ENCODE measurements at places on chromosomes 7 and 10.
A peak's percentile ranks its signal among the peaks of the same experiment; 100 is the strongest.

DNA sequence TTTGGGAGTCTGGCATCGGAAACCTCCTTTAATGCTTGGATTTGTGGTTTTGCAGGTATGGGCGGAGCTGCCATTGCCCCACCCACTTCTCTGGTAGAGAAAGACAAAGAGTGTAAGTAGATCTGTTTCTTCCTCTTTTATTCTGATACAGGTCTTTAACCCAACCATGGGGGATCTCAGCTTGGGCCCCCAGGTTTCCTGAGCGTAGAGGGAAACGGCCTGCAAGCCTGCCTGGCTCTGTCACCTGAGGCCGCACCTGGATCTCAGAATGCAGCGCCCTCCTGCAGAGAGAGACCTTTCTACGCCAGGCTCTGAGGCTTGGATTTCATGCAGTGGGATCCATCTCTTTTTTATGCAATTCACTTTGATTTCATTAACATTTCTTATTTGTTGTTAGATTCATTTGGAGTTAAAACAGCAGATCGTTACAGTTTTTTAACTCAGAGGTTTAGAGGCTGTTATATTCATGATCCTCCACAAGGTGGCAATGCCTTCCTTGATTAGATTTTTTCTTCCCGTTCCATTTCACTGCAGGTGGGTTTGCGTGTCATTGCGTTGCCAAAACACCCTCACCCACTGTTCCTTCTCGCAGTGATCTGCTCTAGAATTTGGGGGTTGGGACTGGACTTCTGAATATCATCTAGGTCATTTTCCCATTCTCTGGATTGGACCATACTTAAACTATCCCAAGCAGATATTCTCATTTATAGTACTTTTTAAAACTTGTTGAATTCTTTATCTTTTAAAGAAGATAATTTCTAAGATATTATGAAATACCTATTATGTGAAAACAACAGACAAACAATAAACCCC lies 20.0 kb downstream of the RBM17 start:
- no peak for DNase-seq

DNA sequence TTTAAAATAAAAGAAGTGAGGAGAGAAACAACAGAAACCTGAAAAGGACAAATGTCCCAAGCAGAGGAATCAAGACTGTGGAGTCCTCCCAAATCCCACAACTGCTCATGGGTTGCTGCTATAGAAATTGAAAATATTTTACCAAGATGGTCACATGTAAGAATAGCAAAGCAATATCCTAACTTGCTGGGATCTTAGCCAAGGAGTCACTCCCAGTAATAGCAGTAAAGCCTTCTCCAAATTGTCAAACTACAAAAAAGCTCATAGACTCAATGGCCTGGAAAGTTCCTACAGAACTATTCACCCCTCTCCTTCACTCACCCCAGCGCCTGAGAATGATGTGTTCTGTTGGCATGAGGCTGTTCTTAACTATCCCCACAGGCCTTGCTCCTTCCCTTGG lies 186.5 kb downstream of the ELMO1 start:
- no peak for DNase-seq

- DNase-seq, result no peak
Measured at GRCh38 chr10:73771722-73772280, 10.0 kb upstream of the CHCHD1 start.

DNA sequence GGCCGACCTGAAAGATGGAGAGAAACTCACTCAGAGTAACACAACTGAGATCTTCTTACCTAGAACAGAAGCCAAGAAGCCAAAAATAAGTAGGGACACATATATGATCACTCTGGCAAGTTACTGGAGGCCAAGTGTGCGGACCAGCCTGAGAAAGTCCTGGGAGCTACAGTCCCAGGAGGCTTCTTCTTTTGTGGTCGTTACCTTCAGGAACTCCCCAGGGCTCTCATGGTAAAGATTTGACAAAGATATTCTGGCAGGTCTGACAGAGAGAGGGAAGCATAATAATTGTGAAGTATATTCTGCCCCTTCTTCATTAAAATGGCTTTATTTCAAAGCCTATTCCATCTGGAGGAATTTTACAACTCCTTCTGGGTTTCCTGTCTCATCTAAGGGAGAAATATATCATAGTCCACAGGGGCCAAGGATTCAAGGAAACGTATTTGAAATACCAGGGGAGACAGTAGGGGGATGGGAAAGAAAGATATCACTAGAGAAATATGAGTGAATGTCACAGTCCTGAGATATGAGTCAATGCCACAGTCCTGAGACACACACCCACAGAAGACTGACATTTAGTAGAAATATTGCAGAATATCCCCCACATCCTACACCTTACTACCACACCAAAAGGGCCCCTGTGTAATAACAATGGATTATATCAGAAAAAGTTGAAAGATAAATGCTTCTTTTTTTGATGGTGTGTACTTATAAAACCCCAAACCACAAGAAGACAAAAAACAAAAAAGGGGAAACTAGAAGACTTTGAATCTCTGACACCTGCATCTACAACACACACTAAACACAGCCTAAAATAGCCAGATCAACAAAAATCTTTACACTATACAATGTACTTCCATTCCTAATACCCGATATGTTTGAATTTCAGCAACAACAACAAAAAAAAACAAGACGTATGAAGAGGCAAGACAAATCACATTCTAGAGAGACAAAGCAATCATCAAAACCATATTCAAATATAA lies 594.2 kb upstream of the NRG3 start:
- DNase-seq, result no peak

DNA sequence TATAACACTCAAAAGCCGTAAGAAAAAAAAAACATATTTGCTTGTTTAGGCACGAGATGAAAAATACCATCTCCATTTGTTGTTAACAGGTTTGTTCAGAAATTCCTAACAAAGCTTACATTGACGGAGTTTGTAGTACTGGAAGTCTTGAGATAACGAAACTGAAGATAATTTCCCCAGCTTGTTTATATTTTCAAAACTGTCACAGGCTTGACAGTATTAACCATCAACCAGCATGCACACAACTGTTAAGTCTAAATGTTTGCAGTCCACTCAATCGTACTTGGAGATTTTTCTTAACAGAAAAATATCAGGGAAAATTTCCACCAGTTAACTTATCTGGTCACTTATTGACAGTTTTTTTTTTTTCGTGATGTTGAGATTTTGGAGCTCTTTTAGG lies 68.5 kb downstream of the ITGA8 start:
- no peak for DNase-seq

GRCh38 chr7:111775206-111775605 lies 212.9 kb upstream of the IMMP2L start:
- DNase-seq, result no peak

- peak; percentile 12 for DNase-seq
Measured at GRCh38 chr10:117533507-117534281, 8.9 kb upstream of the EMX2 start.

DNA sequence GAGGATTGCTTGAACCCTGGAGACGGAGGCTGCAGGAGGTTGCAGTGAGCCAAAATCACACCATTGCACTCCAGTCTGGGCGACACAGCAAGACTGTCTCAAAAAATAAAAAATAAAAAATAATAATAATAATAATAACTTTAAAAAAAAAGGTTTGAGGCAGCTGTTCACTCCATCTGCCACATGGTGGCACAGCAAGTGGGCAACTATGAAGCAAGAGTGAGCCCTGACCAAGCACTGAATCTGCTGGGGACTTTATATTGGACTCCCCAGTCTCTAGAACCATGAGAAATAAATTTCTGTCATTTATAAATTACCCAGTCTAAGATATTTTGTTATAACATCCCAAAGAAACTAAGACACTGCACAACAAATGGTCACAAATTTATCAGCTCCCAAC lies 14.6 kb upstream of the BRI3 start:
- no peak for DNase-seq

DNA sequence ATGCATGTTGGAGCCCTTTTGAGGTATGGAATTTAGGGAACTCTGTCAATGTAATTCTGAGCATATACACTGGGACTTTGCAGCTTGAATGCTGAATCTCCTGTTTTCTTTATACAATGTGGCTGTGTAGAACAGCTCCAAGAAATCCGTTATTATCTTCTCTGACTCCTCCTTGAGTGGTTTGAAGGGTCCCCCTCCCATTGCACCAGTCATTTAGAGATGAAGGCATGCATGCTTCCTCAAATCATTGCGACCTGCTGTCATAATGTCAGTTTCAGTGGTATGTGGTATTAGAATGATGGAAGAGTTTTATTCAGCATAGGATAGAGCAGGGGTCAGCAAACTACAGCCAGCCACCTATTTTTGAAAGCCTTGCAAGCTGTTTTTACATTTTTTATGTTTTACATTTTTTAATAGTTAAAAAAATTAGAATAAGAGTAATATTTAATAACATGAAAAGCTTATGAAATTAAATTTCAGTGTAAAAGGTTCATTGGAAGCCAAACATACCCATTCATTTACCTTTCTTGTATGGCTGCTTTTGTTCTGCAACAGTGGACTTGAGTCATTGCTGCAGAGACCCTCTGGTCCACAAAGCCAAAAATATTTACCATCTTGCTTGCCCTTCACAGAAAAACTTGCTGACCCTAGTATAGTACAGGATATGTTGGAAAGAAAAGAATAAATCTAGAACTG lies 8.1 kb downstream of the STK17A start:
- DNase-seq, result no peak

DNA sequence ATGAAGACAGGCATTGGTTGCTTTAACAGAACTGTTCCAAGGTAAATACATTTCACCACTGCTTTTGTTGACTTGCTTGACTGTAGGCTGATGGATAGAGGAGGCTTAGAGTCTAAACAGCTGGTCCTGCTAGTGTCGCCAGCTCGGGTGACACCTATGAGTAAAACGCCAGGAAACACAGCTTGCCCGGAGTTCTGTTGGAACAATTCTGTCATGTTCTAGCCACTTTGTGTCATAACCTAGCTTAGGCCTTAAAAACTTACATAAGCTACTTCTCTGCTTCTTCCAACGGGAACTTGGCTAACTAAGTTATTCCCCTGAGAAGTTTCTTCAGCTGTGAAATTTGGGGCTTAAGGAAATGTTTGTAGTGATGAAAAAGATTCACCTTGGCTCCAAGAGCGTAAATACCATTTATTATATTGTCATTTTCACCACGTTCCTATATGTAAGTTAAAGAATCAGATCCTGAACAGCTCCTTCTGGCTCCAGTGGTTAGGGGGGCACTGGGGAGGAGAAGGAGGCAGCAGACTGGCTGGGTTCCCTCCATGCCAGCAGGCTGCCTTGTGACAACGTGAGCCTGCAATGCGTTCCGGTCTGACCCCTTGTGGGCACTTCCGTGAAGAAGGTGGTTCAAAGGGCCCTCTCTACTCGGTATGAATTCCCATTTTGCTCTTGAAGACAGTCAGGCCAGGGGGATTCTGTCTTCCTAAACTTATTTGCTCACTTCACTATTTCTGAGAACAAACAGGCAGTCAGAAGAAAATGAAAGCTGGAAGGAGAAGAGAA lies 253.2 kb downstream of the BMPER start:
- DNase-seq, result no peak

DNA sequence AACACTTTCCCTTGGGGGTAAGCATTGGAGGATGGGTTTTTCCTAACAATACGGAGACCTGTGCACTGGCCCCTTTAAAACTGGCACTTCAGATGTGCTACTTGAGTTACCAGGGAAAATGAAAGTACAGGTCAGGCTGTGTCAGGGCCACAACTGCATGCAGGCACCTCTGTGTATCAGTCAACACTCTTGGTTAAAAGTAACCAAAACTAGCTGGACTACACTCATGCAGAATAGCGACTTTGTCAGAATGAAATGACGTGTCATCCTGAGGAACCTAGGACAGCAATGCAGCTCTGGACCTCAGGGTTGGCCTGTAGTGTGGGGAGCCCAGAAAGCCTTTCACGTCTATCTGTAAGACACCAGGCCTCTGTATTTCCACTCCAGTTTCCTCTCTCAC lies 33.8 kb upstream of the SMKR1 start:
- no peak for DNase-seq

GRCh38 chr10:35216303-35216905 lies 89.8 kb downstream of the CREM start:
- DNase-seq, result no peak

DNA sequence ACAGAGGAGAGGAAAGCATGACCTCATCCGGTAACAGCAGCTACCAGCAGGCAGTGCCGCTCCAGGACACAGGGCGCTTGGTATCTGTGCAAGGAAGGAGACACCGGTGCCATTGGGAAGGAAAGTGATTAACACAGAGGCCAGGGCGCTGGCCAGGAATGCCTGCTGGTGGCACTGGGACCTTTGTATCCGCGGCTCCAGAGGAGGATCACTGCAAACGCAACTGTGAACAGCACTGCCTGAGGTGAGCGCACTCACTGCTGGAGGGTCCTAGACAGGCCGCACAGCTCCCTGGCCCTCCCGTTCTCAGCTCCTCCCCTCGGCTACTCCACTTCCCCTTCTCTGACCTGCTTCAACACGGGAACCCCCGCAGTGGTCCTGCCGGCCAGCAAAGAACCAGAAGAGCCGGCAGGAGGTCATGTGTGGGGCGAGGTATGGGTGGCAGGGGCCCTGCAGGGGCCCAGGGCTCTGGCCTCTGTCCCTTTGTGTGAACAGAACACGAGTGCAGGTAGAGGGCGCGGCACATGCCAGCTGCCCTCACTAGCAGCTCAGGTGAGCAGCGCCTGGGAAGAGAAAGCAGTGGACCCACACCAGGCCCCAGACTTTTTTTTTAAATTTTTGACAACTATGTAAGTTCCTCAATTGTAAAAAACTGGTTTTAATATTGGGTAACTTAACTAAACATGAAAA lies 107.6 kb downstream of the VIPR2 start:
- no peak for DNase-seq

GRCh38 chr7:127810696-127811660 lies 159.0 kb downstream of the SND1 start:
- no peak for DNase-seq

DNA sequence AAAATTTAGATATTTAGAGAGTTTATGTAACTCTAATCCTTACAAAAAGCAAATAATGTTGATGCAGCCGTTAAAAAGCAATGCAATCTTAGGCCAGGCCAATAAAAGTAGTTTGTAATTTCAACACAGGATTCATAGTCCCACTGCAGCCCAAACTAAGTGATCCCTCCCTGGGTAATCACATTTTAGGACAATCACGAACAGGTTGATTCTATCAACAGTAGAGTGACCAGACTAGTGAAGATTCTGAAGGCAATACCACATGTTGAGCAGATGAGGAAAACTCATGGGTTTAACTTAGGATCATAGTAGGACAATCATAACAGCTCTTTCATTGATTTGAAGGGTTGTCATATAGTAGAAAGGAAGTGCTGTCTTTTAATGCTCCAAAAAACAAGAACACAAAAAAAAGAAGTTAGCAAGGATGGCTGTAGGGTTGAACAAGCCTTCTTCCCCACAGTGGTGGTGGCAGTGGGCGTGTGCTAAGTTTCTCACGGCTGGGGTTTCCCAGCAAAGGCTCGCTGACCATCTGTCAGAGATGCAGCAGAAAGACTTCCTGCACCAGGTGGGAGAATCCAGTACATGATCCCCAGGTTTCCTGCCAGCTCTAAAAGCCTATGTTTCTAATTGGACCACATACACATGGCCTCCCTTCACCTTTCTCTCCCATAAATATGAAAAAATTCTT lies 212.2 kb downstream of the CHRM2 start:
- DNase-seq, result no peak

DNA sequence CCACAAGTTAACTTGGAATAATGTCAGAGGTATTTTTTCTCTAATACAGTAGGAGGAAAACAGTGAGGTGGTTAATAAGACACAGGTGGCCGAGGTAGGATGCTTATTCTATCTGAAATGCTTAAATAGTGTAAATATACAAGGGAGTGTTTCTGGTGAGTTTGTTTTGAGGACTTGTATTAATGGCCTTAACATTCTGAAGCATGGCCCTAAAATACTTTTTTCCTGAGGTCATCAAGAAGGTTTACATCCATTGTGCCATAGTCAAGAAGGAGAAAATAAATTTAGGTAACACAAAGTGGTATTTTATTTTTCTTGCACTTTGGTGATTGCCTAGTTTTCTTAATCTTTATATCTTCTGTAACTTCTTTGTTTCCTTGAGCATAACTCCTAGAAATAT lies 18.8 kb downstream of the GNAI1 start:
- DNase-seq, result no peak
